Smooth muscle cell of trachea (primary cell): ENCODE measurements at places on chromosomes 2 and 18. TPM values are rescaled to one million over a fixed set of nuclear protein-coding genes. Genes with fewer than 3 reads are reported as not detected.

The CHMP3 gene
- total RNA-seq = 78.2 and 139 TPM in 2 replicates

The UGT1A5 gene
- not detected in 2 replicates for total RNA-seq

The NEU2 gene
- total RNA-seq = not detected in 2 replicates

The CROCC2 gene
- total RNA-seq = 0.50 and 1.0 TPM in 2 replicates

The MDH1B gene
- total RNA-seq = 0.99 and 1.2 TPM in 2 replicates

The C1QL2 gene
- not detected in 2 replicates for total RNA-seq

The NXPH2 gene
- total RNA-seq = not detected in 2 replicates
